Nephron progenitor cell (in vitro differentiated cells): ENCODE measurements at places on chromosomes 4 and X.
A peak's percentile ranks its signal among the peaks of the same experiment; 100 is the strongest.

- DNase-seq: no peak
Observed at GRCh38 chr4:76252271-76252653, 741 bp downstream of the FAM47E start.

DNA sequence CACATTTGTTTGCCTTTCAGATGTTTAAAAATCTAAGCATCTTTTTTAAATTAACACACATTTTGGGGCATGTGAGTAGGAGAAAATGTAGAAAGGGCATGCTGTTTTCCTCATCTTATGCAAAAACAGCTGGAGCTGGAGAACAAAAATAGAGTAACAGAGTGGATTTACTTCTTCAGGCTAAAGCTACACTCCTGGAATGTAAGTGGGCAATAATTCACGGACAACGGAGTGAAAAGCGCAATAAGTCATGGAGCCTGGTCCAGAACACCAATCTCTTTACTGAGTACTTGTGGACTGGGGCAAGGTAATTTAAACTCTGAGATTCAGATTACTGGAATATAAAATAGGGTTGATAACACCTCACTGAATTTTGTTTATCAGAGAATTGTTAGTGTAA lies 1018.8 kb upstream of the HS3ST1 start:
- no peak for DNase-seq

GRCh38 chrX:145729635-145730034 lies 88.0 kb upstream of the SLITRK2 start:
- DNase-seq: no peak

DNA sequence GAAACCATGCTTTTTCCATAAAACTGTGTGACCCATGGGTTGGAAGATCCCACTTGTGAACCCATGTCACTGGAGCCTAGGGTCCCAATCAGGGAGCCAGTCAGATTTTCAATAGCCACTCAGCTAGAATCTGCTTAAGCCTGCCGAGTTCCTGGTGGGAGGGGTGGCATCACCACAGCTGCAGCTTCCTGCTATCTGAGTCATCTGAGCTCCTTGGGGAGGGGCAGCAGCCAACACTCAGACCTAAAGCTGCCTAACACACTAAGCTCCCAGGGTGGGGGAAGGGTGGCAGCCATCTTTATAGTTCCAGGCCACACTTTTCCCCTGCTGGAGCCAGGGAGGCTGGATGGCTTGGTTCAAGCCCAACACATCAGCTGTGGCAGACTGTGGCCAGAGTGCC lies 350.1 kb downstream of the C4orf33 start:
- DNase-seq: no peak

- DNase-seq: no peak
Observed at GRCh38 chr4:24856586-24856985, 56.3 kb downstream of the CCDC149 start.

- DNase-seq: no peak
Observed at GRCh38 chrX:39157006-39157405, 355.7 kb downstream of the MID1IP1 start.

DNA sequence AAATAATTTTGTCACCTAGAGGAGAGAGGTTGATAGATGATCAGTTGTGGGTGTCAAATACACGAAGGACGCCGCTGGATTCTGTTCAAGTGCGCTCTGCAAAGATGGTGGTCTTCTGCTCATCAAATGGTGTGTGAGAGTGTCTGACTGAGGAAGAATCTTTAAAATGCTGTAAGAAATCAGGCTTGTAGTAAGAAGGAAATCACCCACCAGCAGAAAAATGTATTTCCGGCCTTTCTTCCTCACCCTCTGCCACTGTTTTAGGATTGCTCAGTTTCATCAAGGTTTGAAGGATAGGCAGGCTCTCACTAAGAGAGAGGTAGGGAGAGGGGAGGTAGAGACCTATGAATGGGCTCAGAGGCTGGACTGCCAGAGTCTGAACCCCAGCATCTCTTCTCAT lies 28.7 kb downstream of the RHOH start:
- DNase-seq: no peak

- no peak for DNase-seq
Observed at GRCh38 chr4:54169176-54169575, 59.9 kb upstream of the PDGFRA start.

DNA sequence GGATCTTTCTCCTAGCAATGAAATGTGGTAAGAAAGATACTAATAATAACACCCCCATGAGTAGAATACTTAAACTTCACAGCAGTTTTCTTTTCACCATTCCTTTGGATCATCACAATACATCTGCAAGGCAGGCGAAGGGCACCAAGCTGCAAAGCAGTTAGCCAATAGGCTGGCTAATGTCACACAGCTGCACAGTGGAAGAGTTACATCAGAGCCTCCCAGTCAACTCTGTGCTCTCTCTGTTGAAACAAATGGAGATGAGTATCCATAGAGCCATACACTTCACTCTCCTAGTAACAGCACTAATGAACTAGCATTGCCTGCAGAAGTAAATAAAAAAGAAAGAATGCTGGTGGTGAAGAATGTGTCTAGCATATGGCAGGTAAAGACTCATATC lies 139.0 kb downstream of the ATG4A start:
- DNase-seq: no peak

GRCh38 chrX:76862509-76862908 lies 435.0 kb downstream of the MAGEE1 start:
- no peak for DNase-seq

- no peak for DNase-seq
Observed at GRCh38 chr4:145865274-145865941, 73.2 kb downstream of the ZNF827 start.

DNA sequence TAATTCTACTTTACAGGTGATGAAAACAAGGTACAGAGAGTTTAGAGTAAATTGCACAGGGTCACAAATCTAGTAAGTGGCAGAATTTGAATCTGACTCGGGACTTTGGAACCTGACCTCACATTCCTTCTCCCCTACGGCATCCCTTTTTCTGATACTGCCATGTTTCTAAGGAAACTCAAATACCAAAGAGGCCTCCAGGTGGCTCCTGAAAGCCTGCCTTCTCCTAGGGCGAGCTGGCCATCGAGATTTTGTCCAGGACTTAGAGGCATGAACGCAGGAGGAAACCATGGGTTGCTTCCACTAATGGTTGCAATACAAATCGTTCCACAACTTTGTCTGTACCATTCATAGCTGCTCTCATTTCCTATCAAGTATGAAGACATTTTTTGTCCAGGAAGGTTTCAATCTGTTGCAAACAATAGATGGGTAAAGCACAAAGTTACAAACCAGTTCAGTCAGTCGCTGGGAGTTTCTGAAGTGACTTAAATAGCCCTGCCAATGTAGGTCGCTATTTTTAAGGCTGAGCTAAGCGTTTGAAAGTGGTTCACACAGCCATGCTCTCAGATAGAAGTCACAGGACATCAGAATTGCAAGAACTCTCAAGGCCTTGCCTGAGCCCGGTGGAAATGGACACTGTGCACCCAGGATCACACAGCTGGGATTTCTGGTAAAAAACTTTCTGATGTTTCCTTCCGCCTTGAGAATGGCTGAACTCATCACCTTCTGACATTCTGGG lies 296.6 kb upstream of the PRPS2 start:
- no peak for DNase-seq

DNA sequence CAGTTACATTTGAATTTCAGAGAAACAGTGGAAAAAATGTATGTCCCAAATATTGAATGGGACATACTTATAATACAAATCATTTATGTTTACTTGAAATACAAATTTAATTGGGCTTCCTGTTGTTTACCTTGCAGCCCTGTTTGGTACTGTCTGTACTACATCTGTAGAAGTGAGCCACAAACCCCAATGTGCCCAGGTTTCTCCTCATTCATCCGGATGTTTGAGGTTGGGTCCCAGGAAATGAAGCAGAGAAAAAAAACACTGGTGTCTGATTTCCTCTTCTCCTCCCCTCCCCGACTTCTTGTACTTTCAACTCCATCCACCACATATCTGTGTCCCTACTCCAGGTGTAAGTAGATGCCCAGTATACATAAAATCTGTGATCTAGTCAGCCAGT lies 27.1 kb upstream of the SCRG1 start:
- no peak for DNase-seq

- DNase-seq: peak; percentile 15
Observed at GRCh38 chr4:80610845-80611677, 275.5 kb downstream of the CFAP299 start.

- DNase-seq: no peak
Observed at GRCh38 chr4:75722417-75722816, 2.0 kb upstream of the USO1 start.

DNA sequence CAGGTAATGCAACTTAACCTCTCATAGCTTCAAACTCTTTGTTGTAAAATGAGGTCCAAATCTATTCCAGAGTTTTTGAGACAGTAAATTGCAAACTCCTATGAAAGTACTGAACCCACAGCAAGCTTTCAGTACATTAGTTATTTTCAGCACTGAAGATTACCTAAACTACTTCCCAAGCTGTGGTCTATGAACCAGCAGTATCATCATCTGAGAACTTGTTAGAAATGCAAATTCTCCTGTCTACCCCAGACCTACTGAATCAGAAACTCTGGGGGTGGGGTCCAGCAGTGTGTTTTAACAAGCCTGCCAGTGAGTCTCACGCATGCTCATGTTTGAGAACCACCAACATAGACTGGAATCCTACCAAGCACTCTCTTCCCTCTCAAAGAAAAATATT lies 5.7 kb upstream of the CASP6 start:
- no peak for DNase-seq

DNA sequence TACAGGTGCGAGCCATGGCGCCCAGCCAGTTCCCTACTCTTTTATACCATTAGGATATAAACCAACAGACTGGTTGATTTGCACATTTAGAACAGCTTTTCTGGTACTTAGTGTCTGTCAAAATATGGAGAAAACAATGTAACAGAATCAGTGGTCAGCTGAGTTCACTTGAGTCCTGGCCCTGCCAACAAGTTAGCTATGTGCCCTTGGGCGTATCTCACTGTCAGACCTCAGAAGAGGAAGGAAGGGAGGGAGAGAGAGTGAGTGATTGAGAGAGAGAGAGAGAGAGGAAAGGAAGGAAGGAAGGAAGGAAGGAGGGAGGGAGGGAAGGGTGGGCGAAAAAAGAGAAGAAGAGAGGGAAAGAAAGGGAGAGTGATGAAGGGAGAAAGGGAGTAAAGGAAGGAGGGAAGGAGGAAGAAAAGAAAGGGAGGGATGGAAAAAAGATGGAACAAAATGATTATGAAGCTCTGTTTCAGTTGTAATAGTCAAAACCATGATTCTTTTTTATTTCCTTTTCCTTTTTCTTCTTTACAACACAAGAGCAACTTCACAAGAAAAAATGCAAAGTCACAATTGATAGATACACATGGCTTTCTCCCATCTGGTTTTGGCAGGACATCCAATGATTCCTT lies 55.7 kb upstream of the PDGFRA start:
- no peak for DNase-seq

DNA sequence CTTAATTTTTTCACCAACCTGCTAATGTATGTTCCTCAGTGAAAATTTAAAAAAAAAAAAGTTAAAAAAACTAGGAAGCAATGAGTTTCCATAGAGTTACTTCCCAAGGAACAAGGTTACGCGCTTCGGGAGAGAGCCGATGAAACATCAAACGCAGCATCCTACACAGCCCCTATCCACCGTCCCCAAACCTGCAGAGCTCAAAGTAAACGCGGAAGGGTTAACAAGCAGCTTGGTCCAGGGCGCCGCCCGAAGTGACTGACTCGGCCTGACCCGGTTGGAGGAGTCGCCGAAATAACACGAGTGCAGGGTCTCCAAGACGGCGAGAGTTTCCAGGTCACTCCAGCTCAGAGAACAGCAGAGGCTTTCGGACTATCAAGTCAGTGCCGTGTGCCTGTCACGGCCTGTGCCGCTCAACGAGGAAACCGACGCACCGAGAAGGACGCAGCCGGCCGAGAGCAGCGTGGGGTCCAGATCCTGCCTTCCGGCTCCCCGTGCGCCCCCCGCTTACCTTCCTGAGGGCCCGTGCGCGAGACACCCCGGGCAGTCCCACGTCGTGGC lies 512 bp downstream of the NOP14 start:
- peak; percentile 68 for DNase-seq

- no peak for DNase-seq
Observed at GRCh38 chrX:14051416-14051815, 21.7 kb upstream of the GEMIN8 start.

GRCh38 chrX:16186380-16187007 lies 19.2 kb downstream of the MAGEB17 start:
- no peak for DNase-seq

DNA sequence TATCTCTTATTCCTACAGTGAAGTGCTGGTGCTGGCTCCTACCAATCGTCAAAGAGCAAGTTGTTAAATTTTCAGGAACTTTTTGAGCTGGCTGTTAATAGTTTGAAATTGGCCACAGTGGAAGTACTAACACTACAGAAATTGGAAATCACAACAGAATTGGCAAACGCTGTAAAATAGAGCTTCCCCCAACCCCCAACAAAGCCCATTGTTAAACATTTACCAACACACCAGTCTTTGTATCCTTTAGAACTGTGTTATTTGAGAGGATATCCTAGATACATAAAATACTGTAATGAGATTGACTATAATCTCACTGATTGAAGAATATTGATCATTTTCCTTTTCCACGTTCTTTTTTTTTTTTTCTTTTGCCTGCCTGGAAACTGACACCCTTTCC lies 37.4 kb downstream of the FAM241A start:
- no peak for DNase-seq

DNA sequence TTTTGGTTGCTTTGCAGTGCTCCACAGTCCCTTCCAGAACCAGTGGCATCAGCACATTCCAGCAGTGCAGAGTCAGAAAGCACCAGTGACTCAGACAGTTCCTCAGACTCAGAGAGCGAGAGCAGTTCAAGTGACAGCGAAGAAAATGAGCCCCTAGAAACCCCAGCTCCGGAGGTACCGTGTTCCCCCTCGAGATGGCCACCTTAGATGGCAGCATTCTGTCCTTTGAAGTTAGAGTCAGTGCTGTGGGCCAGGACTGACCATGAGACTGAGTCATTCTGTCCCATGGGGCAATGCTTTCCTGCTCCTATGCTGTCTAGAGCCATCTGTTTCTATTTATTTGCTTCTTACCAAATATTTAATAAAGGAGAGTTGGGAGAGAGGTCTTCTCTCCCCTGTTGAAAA lies 112.3 kb downstream of the KLHL8 start:
- DNase-seq: no peak

- no peak for DNase-seq
Observed at GRCh38 chrX:132900633-132901293, 57.7 kb downstream of the HS6ST2 start.

DNA sequence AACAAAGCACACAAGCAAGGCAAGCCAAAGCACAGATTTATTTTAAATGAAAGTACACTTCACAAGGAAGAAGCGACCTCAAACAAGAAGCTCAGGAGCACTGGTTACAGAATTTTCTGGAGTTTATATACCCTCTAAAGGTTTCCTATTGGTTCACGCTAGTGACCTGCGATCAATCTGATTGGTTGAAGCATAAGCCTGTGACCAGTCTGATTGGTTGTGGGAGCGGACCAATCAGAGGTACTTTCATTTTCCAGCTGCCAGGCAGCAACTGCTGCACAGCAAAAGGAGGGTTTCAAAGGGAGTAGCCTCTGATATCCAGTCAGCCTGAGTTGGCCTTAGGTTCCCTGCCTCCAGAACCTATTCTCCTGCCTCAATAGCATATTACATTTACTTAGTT lies 4.6 kb upstream of the AREG start:
- DNase-seq: no peak

GRCh38 chr4:12324965-12325364 lies 896.3 kb upstream of the HS3ST1 start:
- no peak for DNase-seq

- no peak for DNase-seq
Observed at GRCh38 chrX:46333550-46333949, 211.7 kb downstream of the ZNF674 start.
